ENCODE measurements at places on chromosomes 2 and 18.

DNA sequence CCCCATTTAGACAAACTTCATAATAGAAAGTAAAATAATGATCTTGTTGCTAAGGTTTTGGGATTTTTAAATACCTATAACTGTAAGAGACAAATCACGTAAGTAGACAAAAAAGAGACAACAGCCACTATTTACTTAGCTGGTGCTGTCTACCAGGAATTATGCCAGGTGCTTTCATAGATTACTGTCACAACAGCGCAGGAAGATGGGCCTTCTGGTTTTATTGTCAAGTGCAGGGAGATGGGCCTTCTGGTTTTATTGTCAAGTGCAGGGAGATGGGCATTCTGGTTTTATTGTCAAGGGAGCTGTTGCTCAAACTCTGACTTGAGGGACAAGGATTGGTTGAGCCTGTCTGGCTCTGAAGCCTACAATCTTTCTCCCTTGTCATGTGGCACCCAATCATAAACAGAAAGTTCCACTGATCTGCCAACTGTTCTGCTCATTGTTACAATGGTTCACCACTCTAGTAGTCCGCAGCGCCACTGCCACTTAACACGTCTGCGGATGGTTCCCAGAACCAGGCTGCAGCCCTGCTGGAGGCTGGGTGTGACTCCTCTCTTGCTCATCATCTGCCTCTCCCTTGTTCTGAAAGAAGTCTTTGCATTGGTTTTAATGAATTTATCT is 95.0 kb downstream of the RNF144A start:
- DNase-seq, result peak; percentile 83

DNA sequence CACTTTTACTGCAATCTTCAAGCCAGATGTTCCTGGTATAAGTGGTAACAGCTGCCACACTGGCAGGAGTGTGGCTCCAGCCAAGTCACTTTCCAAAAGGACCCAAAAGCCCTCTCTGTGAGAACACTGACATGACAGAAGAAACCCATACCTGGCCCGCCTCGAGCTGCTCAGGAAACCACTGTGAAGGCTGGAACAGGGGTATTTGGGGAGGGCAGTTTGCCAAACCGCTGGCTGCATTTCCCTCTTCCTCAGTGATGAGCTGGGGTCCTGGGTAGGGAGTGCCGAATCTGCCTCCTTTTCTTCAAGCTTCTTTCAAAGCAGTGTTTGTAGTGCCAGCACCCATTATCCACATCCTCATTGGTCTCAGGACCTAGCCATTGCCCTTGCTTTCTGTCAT is 10.3 kb upstream of the OSR1 start:
- DNase-seq, result no peak

DNA sequence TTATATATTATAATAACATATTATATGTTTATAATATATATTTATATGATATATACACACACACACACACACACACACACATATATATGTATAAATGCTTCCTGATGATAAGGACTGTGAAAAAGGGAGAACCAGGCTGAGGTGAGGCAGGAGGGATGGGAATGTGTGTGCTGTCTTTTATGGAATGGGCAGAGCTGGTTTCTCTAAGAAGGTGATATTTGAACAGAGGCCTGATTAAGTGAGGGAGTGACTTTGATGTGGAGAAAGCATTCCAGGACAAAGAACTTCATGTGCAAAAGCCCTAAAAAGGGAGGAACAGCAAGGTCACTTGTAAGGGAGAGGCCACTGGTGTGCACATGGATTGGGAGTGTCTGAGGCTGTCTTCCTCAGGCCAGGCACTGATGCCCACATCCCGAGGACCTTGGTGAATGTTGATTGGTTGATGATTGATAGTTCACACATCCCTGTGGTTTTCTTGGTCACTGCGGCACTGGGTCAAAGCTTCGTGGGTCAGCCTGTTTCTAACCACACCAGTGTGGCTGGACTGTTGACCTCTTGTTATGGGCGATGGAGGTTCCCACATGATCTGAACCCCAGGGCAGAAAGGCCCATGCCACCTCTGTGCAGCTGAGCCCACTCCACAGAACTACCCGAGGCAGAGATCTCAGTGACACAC is 196.9 kb downstream of the MYCN start:
- DNase-seq, result no peak

- no peak for DNase-seq
Measured at GRCh38 chr2:168662651-168663208, 139.7 kb upstream of the NOSTRIN start.

DNA sequence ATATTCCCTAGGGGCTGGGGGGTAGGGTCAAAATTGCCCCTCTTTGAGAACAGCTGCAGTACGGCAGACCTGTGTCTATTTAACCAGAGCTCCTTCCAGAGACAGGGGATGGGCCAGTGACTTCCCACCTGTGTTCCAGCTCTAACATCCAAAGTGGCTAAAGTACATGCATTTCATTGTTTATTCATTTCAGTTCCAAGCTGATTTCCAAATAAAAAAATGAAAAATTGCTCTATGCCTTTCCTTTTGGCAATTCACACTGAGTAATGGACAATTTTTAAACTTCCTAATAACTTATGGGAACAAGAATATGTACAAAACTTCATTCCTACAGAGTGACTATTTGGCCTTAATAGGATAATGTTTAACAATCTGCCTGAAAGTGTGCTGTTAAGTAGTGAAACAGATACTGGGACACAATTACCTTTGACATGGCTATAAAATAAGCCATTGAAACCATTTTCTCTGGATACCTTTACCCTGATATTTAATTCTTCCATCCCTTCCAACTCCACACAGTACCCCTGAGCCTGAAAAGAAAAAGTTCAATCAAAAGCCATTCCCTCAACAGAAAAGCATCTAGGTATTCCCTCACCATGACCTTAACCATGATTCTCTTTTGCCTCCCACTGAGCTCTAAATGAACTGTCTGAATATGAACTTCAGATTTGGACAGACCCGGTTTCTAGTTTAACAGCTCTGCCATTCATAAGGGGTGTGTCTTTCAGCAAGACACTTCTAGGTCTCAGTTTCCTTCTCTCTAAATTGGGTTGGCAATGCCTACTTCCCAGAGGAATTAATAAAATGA is 73.1 kb downstream of the RDH14 start:
- no peak for DNase-seq

GRCh38 chr2:207911856-207912255 is 113.5 kb downstream of the PLEKHM3 start:
- DNase-seq, result no peak

DNA sequence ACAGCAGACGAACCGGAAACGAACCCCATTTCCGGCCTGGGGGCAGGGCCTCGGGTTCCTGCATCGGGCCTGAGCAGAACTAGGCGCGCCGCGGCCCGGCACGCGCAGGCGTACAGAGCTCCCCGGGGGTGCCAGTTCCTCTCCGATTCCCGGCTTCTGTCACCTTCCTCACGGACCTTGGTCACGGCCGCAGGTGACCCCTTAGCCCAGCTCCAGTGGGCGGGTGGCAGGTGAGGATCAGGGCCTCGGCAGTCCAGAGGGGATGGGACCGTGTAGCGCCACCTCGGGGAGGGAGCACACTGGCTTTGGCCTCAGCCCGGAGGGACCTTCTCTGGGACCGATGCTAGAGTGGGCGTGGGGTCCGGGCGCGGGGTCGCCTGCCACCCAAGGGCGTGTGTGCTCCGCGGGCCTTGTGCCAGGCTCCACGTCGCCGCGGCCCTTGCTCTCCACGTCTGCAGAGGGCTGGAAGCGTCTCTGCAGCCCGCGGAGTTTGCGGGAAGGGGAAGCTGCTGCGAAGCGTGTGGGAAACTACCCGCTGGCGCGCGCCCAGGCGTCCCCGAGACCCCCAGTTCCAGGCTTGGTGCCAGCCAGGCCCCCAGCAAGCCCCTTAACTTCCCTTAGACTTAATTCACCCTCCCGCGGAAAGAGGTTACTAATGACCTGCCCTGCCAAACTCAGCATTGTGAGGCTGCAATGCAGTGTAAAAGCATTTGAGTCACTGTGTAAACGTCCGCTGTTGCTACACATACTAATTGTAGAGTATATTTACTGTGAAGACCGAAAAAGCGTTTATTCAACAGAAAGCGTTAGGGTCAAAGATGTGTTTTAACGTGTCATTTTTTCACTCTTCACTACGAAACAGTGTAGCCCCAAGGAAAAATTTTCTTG is at the start of gene TRAPPC12:
TRAPPC12 (plus strand) TSS at position 48 of the 888 bp plus-strand sequence. CDS start 7,930 bp downstream, outside the sequence.
- DNase-seq, result peak; percentile 90

DNA sequence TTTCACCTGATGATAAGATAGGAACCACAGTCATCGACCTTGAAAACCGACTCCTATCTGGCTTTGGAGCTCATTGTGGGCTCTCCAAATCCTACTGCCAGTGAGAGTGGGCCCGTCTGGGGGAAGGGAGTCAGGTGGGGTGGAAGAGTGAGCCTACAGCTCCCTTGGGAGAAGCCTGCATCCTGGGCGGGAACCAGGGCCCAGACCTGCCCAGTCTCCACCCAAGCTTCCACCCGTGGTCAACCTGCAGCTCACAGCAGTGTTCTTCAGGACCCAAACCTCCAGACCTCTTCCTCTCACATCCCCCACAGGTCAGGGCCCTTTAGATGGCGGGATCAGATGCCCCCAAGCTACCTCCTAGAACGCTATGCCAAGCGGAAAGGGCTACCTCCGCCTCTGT is 40.2 kb downstream of the LMAN2L start:
- DNase-seq, result no peak

GRCh38 chr2:206940546-206940945 is 1.2 kb downstream of the CPO start:
- DNase-seq, result no peak

GRCh38 chr2:122491011-122491410 is 735.6 kb downstream of the TSN start:
- DNase-seq, result peak; percentile 59

DNA sequence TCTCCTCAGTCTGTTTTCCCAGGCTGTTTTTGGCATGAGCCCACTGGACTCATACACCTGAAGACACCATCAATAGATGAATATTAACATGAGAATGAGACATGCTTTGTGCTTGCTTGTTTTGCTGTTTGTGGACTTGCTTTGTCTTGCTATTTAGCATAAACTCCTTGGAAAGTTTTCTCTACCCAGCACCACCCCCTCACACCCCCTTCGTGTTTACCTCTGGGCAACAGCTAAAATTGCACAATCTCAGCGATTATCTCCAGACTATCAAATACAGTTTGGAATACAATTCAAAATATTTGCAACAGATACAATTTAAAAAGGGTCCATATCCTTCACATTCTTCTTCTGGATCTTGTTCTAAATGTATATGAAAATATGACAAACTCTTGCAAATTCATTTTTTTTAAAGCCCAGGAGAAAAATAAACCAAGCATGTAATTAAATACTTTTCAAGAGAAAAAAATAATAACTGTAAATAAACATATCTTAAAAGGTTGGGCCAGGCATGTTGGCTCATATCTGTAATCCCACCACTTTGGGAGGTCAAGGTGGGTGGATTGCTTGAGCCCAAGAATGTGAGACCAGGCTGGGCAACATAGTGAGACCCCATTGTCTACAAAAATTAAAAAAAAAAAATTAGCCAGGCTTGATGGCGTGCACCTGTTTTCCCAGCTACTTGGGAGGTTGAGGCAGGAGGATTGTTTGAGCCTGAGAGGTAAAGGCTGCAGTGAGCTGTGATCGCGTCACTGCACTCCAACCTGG is 32.3 kb upstream of the PMAIP1 start:
- no peak for DNase-seq

DNA sequence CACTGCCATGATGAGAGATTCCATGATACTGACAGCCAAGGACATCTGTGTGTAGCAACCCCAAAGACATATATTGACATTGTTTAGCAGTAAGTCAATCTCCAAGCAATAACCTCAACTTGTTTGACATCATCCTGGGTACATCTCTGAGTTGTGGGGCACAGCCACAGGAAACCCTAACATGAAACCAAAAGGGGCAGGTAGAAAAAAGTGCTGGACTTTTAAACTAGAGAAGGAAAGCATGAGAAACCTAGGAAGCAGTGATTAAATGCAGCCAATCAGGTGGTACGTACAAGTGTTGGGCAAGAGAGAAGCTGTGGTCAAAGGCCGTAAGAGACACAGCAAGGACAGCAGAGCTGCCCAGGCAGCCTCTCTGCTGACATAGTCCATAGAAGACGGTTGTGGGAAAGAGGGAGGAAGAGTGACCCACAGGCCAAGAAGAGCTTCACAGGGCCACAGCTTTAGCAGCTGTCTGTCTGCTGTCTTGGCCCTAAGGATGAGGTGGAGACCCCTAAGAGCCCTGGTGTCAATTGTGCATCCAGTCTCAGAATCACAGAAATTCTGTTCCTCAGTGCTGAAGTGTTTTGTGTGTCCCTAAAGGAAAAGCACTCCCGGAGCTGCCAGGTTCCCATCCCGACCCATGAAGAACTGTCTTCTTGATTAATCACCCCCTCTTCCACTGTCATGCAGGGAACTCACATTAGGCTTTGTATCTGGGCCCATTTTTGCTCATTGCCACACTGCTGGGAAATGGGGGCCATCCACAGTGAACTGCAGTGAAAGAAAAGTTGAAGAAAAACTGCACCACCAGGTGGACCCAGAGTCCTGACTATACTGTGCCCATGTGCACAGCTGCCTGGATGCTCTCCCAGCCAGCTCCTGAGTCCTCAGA is 25.4 kb upstream of the CHN1 start:
- DNase-seq, result no peak

- DNase-seq, result no peak
Measured at GRCh38 chr2:127000937-127001336, 102.2 kb downstream of the TEX51 start.

DNA sequence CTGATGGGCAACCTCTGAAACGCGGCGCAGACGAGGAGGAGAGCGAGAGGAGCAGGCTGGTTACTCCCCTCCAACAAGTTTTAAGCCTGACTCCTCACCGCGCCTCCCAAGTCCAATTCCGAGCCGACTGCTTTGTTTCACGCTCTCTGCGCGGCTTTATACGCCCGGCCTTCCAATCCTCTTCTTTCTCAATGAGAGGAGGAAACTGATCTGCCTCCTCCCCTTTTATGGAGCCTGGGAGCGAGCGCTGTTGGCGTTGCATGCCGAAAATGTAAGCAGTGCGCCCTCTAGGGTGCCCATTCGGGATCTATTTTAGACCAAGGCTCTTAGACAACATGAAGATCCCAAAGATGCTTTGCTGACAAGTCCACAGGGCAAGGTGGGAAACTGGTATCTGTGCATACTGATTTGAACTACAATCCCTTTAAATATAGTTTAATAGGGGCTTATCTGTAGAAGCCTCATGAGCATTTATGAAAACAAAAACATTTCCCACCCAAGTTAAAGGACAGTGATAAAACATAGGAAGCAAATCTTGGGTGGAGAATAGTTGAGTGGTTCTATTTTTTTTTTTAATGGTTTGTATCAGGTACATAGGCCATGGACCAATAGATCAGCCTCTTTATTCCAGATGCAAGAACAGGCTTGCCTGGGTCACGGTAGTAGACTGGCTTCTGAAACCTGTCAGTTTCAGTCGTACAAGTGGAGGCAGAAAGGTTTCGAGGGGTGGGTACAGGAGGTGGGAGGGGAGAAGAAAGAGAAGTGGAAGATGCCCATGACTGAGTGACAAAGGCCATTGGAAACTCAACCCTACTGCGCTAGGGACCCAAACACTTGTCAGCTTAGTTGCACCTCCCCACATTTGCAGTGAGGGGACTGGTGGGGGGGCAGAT is at the start of gene RND3:
RND3 (minus strand) TSS at position 131 of the 893 bp plus-strand sequence. CDS start 250 bp downstream, outside the sequence.
- peak; percentile 96 for DNase-seq

GRCh38 chr2:79833235-79833878 is 320.5 kb downstream of the CTNNA2 start:
- no peak for DNase-seq

GRCh38 chr2:100193291-100193710 is 50.9 kb upstream of the AFF3 start:
- no peak for DNase-seq

GRCh38 chr2:219670386-219670785 is 43.0 kb downstream of the SLC4A3 start:
- no peak for DNase-seq
